ENCODE measurements at places on chromosomes 12 and 14.

DNA sequence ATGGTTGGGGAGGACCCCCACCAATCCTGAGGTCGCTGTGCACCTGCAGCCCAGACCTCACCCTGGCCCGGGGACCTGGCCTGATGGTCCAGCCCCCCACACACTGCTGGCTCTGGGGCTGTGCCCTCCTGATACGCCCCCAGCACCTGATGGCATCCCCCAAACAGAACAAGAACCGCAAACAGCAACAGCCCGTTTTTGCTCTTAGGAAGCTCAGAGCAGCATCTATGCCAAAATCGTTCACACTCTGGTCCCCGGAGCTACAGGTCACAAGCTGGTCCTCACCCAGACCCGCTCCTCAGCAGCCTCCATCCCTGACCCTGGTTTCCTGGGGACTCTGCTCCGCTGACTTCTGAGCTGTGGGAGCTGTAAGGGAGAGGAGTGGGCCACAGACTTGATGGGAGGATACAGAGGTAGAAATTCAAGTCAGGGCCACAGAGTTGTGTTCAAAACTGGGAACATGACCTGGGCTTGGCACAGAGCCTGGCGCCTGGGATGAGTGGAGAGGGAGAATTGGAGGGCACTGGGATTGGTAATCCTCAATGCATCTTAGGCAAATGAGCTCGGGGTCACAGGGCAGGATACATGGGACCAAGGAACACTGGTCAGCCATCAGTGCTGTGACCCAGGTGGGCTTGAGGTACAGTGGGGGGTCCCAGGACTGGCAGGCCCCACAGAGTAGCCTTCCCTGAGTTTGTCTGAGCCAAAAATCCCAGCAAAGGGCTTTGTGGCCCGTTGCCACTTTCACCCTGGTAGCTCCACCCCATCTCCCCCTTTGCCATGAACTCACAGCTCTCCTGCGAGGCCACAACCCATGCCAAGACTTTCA, 170.9 kb upstream of the RTL1 start:
- DNase-seq, result no peak

DNA sequence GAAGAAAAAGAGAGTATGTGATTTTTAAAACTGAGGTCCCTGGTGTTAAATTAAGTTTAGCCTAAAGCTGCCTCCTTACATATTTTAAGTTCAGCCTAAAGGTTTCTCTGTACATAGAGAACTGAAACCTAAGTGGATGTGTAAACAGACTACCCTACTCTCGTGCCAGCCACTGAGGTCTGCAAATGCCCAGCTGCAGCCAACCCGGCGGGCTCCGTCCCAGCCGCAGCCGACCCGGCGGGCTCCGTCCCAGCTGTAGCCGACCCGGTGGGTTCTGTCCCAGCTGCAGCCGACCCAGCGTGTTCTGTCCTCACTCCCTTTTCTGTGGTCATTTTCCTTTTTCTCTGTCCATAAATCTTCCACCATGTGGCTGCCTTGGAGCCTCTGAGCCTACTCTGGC, 97.2 kb upstream of the SFSWAP start:
- no peak for DNase-seq

DNA sequence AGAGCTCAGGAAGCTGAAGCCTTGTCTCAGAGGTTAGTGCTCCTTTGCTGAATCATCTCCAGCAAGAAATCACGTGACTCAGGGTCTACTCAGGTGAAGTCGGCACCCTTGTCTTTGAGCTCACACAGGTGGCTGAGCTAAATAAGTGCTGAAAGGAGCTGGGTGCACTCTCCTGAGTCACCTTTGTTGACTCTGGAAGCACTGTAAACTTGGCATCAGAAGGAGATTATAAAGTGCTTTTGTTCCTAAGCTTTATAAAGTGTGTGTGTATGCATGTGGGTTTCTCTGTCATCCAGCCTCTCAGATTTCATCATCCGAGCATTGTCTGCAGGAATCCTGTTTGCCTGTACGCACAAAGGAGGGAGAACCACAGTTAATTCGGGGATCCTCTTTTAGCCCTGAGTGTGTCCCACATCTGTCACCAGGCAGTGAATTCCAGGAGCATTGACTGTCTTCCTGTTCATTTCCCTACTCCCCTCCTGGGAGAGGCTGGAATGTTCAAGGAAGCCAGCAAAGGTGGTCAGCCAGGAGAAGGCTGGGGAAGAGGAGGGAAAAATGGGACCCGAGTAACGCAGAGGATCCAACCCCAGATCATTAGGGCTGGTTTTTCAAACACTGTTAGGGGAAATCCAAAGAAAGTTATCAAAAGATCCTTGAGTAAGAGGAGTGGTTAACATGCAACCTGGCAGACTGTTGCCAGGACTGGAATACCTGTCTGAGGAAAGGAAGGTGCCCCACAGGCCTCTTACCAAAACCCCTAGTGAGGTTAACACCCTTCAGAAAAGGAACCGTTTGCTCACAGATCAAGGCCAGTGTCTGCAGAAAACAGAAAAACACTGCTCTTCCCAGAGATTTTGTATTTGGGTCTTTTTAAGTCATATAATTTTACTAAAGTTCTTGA, 157.5 kb upstream of the HIF1A start:
- peak; percentile 26 for DNase-seq

DNA sequence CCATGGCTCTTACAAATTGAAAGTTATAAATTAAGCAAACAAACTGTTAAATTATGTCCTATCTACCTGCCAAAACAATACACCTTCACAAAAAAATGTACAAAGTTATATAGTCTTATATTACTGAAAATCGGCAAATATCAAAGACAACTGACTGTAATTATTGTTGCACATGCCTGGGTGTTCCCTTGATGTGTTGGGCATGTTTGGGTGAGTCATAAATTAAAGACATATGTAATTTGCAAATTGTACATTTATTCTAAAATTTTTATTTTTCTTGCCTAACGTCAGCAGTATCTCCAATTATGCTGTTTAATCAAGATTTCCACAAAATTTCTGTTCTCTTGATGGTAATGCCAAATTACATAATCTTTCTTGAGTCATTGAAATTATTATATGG, 22.0 kb upstream of the SEL1L start:
- no peak for DNase-seq

GRCh38 chr12:19282133-19282699, 152.7 kb downstream of the PLEKHA5 start:
- DNase-seq, result no peak

- no peak for DNase-seq
These were observed 34.9 kb downstream of the PPHLN1 start for GRCh38 chr12:42360747-42361403.

GRCh38 chr12:1747609-1748008, 56.7 kb downstream of the ADIPOR2 start:
- no peak for DNase-seq

- DNase-seq, result no peak
These were observed 3.8 kb upstream of the NUMB start for GRCh38 chr14:73462048-73462715.

GRCh38 chr14:21543521-21543960, 17.4 kb upstream of the SALL2 start:
- no peak for DNase-seq

DNA sequence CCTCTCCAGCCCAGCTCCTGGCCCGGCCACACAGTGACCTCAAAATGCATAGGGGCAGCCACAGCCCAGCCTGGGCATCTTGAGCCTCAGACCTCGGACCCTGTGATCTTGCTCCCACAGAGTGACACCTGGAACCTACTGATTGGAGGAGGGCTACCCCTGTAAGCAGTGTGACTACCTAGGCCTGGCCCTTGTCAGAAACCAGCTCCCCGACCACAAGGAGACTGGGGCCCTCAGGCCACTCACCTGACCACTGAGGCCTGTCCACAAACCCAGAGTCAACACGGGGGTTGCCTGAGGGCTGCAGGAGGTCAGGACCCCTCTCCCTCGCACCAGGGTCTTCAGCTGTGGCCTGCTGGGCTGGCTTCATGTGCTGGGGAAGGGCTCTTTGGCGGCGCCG, 9.0 kb downstream of the ANHX start:
- DNase-seq, result no peak

GRCh38 chr14:51877810-51878209, 17.4 kb downstream of the GNG2 start:
- no peak for DNase-seq

GRCh38 chr12:52363111-52363679, 4.1 kb downstream of the KRT85 start:
- DNase-seq, result no peak

DNA sequence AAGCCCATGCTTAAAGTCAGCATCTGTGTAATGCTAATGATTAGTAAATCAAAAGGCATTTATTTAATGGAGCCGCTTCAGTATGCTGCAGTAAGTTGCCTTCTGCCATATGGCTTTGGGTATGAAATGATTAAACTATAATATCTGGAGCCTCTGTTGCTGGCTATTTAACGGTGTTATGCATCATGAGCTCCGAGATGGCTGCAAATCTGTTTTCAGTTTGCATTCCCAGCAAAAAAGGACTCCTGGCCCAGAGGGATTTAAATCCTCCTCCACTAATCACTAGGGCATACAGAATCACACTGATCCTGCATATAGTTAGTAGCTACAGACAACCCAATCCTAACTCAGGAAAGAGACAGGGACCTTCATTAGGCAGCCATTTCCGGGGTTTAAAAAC, 171.5 kb upstream of the EEA1 start:
- no peak for DNase-seq

DNA sequence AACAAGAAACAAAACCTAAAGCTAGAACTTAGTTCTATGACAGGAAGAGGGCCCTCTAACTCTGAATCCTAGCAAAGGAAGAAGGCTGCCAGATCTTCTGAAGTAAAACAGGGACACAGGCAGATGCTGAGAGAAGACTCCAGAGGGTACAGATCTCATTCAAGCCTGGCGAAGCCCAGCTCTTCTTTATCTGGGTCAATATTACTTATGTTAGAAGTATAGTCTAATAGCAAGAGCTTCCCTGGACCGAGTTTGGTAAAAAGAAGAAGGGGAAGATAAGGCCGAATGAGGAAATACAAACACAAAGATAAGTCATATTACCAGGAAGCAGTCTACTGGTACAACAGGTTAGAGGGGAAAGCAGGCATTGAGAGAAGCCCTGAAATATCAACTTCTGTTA, 79.9 kb upstream of the CCDC91 start:
- DNase-seq, result no peak

GRCh38 chr12:96981911-96982310, 74.9 kb downstream of the NEDD1 start:
- DNase-seq, result no peak

DNA sequence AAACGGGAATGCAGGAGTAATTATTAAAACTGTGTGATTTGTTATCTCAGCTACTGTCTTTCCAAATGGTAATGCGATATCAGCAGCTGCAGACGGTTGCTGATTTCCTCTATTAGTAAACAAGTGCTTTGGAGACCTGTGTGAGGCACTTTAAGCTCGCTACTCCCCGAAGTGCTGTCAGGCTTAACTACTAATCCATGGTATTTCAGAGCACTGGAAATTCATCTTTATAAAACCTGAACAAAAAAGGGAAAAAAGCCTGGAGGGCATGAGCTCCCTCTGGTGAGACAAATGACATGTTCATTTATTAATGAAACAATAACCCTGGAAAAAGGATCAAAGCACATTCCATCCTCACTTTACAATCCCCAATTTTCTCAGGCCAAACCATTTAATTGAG, 143.6 kb upstream of the OTX2 start:
- DNase-seq, result no peak

DNA sequence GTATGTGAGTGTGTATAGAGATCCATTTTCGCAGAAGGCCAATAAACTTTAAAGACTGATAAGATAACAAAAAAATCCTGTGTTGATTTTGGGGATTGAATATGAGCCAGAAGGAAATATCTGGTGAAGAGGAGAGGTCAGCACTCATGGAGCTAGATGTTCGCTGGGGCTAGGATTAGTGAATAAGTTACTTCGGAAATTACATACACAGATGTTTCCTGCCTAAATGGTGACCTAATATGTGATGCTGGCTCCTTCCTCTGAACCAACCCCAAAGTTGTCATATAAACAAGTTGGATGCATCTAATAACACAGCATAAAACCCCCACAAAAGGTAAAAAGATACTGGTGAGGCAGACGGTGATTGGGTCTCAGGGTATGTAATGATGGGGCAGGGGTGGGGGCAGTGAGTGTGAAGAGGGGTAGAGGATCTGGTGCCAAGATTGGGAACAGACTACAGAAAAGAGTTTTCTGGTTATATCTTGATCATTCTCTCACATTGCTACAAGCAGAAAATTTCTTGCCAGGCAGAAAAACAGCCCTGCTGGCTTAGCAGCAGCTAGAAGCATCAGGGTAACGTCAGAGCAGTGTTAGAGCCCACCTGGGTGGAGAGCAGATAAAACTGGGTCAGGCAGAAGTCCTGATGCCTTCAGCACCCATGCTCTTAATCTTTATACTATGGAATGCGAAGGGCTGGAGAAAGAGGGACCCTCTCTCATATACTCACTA, 140.4 kb upstream of the GZMB start:
- no peak for DNase-seq

GRCh38 chr14:76941946-76942805, 86.3 kb downstream of the IRF2BPL start:
- DNase-seq, result no peak

GRCh38 chr12:113232840-113233585, 11.7 kb downstream of the TPCN1 start:
- DNase-seq, result peak; percentile 31

- no peak for DNase-seq
These were observed 32.0 kb upstream of the CDKN3 start for GRCh38 chr14:54364555-54365415.

DNA sequence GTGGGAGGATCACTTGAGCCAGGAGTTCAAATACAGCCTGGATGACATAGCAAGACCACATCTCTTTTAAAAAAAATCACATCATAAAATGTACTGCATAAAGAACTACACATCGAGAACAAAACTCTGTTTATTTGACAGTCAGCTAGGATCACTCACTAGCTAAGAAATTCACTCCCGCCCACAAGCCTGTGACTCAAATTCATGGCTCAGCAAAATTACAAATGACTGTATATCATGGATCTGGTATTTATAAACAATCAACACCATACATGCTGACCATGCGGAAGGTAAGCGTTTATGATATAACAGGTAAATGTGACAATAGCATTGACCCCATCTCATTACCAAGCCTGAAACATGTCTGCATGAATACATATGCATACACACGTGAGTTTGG, 206.5 kb downstream of the EFCAB11 start:
- DNase-seq, result no peak

DNA sequence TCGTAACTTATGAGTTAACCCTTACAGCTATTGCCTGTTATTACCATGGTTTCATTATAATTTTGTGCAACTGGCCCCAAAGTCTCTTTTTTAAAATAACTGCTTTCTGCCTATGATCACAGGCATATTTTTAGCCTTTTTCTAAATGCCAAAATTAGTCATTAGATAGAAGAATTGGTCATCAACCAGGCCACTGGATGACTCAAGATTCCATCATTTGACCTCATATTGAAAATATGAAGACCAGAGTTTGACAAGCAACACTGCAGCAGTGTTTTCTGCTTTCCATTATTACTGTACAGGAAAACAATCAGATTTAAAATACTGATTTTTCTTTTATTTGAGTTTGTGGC, 54.7 kb upstream of the OTOGL start:
- DNase-seq, result no peak

GRCh38 chr14:81113176-81113575, 107.6 kb downstream of the GTF2A1 start:
- DNase-seq, result no peak

DNA sequence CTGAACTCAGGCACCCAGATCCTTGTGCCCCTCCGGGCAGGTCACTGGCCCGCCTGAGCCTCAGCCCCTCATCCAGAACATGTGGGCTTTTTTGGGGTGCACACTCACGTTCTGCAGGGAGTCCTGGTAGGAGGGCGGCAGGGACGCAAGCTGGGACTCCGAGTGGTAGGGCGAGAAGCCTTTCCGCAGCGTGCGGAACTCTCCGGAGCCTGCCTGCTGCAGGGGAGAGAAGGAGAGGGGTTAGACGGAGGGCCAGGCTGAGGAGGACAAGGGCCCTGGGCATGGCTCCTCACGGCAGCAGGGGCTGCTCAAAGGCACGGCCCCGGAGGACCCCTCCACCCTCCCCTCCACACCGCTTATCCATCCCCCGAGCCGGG, 40.8 kb downstream of the CCNK start:
- no peak for DNase-seq
